HuH-7.5 (cell line): ENCODE measurements at places on chromosomes 16 and 17.
A peak's percentile ranks its signal among the peaks of the same experiment; 100 is the strongest.

- DNase-seq, result peak; percentile 67
Measured at GRCh38 chr17:38510421-38511149, 82.3 kb downstream of the ARHGAP23 start.

GRCh38 chr17:78159575-78160158, 8.7 kb upstream of the SYNGR2 start:
- DNase-seq, result no peak

GRCh38 chr17:29252101-29252791, 5.6 kb downstream of the CRYBA1 start:
- no peak for DNase-seq

DNA sequence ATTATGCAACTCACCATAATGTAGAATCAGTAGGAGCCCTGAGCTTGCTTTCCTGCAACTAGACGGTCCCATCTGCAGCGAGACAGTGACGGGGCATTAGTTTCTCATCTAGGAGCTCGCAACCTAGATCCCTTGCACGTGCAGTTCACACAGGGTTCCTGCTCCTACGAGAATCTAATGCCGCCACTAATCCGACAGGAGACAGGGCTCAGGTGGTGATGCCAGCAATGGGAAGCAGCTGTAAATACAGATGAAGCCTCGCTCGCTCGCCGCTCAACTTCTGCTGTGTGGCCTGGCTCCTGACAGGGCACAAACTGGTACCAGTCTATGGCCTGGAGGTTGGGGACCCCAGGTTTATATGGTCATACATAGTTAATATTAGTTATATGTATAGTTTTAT, 394.5 kb downstream of the NPIPA8 start:
- DNase-seq, result no peak

- no peak for DNase-seq
Measured at GRCh38 chr17:4480929-4481898, 17.5 kb upstream of the SPNS2 start.

GRCh38 chr17:79993390-79994227, 42.1 kb downstream of the TBC1D16 start:
- DNase-seq, result peak; percentile 92

- no peak for DNase-seq
Measured at GRCh38 chr16:82585675-82586074, 41.1 kb upstream of the CDH13 start.

DNA sequence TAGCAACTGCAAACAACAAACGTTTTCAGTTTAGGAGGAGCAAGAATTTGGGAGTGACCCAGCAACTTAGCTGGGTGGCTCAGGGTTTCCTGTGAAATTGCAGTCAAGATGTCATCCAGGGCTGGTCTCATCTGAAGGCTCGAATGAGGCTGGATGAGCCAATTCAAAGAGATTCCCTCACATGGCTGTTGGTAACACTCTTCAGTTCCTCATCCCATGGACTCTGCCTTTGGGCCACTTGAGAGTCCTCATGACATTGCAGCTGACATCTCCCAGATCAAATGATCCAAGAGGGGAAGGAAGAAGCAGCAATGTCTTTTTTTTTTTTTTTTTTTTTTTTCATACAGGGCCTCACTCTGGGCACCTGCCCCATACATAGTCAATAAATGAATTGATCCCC, 26.3 kb downstream of the UBALD1 start:
- no peak for DNase-seq

DNA sequence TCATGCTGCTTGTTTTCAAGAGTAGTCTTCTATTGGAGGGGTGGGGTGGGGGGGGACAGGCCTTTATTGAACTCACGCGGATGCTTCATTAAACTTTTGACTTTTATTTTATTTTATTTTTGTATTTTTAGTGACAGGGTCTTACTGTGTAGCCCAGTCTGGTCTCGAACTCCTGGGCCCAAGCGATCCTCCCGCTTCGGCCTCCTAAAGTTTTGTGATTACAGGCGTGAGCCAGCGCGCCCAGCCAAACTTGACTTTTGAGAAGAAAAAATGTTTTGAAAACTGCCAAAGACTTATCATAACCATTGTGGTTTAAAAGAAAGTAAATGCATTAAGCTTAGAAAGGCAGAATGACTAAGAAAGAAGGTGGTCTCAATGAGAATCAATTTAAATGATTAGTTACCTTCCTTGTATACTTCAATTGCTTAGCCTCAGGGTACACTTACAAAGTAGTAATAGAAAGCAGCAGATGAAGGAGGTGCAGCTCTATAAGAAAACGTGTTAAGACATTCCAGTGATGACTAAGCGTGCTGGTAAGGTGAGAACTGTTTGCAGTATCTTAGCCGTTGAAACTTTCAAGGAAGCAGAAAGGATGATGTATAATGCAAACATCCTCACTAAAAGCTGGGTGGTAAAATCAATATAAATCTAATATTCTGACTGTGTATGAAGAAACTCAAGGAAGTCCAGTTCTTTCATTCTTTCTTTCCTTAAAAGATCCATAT, 1.2 kb downstream of the AP2B1 start:
- no peak for DNase-seq

- DNase-seq, result no peak
Measured at GRCh38 chr16:14499110-14499509, 130.9 kb downstream of the PARN start.

GRCh38 chr16:85573045-85573695, 40.0 kb upstream of the GSE1 start:
- no peak for DNase-seq

DNA sequence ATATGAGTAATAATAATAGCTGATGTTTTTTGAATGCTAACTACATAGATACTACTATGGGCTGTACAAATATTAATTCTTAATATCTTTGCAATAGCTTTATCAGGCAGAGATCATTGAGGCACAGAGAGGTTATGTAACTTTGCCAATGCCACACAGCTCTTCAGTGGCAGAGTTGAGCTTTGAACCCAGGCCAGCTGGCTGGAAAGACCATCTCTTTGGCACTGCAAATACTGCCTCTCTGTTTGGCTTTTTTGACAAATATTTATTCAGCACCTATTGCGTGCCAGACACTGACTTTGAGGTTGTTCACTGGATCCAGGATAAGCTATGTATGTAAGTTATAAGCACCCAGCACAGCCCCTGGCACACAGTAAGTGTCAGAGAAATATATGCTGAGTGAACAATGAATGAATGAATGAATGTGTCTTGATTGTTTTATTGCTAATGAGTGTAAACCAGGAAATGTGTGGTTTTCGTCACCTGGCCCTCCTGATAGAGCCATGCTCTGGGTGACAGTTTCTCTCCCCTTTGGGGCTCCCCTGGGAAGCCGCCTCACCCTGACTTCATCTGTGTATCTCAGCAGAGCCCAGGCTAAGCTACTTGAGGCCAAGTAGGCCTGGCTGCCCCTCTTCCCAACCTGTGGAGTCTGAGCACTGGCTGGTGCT, 2.5 kb downstream of the AQP8 start:
- no peak for DNase-seq

GRCh38 chr17:81514739-81515529, 2.3 kb upstream of the ACTG1 start:
- DNase-seq, result no peak

DNA sequence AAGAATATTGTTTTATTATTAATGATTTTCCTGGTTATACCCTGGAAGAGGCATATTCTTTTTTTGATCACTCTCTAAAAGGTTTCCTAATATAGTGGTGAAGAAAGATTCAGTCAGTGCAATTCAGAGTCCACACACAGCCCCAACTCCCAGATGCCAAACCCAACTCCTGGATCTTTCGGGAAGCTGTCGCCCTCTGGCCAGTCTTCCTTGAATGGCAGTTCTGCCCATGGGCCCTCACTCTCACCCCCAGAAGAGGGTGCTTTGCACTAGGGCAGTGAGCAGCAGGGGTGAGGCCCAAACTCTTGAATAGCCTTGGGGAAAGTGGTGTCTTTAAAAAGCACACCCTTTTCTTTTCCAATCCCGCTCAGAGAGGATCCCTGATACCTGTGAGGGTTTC, 11.0 kb downstream of the KRT32 start:
- no peak for DNase-seq

GRCh38 chr17:82871056-82871775, 31.4 kb upstream of the ZNF750 start:
- no peak for DNase-seq

DNA sequence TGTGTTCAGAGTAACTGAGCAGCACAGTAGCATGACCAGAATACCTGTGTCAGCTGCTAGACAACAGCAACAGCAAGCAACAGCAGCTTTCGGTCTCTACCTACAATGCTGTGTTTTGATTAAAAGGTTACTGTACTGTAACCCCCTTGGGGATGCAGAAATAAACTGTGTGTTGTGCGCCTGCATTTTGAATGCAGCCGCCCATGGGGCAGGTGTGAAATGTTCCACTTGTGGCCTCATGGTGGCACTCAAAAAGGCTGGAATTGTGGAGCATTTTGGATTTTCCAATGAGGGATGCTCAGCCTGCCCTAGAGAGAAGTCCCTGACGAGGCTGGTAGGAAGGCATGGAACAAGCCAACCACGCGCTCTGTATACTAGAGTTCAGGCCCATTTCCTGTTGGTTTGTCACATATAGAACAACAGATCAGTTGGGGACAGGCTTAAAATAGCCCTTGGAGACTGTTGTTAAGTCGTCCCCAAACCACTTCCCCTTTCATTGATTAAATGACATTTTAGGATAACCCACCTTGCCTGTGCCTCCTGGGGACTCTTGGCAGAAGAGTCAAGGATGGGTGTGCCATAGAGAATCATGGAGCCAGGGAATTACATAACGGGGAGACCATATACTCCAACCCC, 27.1 kb downstream of the SCPEP1 start:
- DNase-seq, result no peak

GRCh38 chr16:85780281-85780680, 19.1 kb downstream of the EMC8 start:
- no peak for DNase-seq

DNA sequence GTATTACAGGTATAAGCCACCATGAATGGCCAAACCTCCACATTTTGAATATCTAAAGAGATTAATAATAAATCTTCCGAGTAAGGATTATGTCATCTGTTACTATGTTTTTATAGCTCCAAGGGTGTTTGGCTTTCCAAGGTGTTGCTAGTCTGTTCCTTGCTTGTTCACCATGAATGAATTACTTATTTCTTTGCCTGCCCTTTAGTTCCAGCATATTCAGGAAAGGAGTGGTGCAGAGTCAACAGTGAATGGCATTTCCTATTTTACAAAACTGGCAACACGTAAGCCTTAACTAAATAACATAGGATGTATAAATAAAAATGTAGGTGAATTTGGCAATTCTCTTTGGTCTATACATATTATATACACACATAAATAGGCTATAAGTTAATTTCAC, 70.3 kb downstream of the MYO1D start:
- no peak for DNase-seq

GRCh38 chr16:57489229-57489628, 2.9 kb upstream of the DOK4 start:
- no peak for DNase-seq

- no peak for DNase-seq
Measured at GRCh38 chr16:50271148-50272041, 5.0 kb downstream of the ADCY7 start.
